ENCODE measurements at places on chromosomes 4 and X.

DNA sequence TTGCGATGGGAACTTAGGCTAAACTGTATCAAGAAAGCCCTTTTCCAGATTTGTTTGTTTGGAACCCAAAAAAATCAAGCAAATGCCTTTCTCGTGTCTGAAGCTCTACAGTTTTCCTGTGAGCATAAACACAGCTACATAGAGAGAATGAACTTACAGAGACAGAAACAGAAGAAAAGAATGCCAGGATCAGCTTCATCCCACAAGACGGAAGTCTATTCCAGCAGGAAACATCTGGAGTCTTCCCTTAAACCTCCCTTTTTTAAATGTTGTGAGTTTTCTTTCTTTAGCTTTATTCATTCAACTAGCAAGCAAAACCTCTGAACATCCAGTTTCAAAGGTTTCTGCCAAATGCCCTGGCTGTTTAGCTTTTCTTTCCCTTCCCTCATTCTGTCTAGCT lies 32.6 kb upstream of the ZFP42 start:
- no peak for DNase-seq

DNA sequence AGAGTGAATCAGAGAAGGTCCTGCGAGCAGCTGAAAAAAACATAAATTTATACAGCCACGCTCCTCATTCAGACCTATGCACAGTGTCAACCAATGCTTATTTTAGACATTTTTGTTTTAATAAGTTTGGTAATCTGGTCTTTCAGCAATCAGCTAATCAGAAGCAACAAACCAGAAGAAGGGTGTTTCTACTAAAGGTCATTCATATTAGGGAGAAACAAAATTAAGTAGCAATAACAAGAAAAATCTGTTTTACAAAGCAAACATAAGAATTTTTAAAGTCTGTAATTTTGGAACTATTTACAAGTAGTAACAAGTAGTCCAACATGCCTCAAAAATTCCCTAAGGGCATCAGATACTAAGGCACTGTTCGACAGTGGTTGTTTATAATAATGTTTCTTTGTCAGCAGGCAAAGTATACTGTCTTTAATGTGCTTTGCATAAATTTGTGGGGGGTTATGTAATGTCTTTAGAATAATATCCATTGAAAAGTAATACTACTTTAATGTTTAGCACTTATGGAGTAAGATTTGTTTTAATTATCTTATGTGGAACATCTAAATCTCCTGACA lies 82.8 kb downstream of the PHOX2B start:
- no peak for DNase-seq

- DNase-seq = peak; percentile 17
Observed at GRCh38 chr4:185265942-185266341, 56.5 kb downstream of the SNX25 start.

DNA sequence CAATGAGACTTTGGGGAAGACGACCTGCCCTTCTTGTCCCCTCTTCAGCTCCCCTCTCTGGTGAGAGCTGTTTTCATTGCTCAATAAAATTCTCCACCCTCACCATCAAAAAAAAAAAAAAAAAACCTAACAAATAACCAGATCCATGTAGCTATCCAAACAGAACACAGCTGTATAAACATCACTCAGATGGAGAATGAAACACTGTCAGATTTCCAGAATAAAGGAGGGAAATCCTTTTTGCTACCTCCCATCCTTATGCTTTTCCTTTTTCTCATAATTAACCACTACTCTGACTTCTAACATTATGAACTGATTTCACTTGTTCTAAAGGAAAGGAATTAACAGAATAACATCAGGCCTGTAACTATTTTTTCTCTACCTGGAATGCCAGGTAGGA lies 155.6 kb downstream of the PPP4R3C start:
- peak; percentile 81 for DNase-seq

DNA sequence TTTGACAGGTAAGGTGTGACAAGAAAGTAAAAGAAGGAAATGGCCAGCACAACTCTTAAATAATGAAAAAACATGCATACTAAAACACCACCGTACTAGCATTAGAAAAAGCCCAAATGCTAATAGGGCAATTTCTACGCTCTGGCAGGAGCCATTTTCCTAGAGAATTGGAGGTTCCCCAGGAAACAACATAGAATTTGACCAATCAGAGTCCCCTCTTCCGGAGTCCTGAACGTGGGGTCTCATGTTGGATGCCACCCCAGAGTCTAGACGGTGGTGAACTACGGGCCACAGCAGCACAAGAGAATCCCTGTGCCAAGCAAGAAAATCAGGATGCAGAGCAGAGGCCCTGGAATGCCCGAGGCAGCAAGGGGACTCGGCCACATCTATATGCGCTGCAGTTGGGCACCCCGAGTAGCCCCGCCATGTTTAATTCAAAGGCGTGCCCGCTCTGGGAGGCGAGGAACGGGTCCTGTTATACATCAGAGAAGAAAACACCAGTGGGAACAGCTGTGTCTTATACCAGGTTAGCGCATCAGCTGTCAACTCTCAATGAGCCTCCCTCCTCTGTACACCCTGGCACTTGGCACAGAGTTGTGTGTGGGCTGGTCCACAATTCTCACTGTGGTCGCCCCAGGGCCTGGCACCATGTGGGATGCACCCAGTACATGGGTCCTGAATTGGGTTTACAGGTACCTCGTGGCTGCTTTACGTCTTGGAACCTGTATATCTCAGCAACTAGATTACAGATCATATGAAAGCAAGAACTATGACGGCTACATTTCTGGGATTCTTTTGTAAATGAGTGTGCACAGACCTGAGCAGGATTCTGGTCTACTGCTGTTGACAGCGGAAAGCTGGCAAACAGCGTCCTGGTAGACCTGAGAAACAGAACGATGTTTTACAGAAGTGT lies 52.1 kb downstream of the SEL1L3 start:
- DNase-seq = no peak

- DNase-seq = no peak
Observed at GRCh38 chr4:52869656-52870055, 7.5 kb downstream of the RASL11B start.

GRCh38 chrX:105645667-105646357 lies 176.5 kb upstream of the NRK start:
- no peak for DNase-seq

DNA sequence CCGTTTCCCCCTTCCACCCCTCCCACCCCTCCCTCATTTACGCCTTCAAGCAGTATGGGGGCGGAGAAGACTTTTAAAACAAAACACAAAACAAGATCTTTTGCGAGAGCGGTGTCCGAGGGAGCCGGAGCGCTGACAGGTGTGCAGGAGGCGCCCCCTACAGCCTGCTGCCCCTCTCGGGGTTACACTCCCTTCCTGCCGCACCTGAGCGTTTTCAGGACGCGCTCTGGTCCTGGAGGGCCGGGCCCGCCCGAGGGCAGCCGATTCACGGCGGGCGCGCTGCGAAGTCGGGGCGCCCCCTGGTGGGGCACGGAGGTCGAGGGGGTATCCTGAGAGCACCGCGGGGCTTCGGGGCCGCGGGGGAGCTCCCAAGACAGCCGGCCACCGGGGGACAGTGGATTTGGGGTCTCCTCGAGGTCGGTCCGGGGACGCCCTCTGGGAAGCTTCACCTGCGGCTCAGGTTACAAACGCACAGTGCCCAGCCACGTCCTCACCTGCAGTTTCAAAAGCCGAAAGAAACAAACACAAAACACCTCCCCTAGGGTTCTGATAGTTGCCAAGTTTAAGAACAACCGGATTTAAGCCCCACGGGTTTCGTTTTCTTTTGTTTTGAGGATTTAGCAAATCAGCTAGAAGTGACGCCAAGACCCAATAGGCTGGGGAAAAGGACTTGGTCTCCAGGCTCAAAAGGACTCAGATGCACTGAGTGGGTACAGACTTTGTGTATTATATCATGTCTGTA lies 8.0 kb upstream of the NEUROG2 start:
- peak; percentile 46 for DNase-seq

GRCh38 chr4:152009983-152010709 lies 249.3 kb upstream of the GATB start:
- DNase-seq = no peak

- DNase-seq = no peak
Observed at GRCh38 chr4:10639664-10640063, 44.9 kb downstream of the CLNK start.

DNA sequence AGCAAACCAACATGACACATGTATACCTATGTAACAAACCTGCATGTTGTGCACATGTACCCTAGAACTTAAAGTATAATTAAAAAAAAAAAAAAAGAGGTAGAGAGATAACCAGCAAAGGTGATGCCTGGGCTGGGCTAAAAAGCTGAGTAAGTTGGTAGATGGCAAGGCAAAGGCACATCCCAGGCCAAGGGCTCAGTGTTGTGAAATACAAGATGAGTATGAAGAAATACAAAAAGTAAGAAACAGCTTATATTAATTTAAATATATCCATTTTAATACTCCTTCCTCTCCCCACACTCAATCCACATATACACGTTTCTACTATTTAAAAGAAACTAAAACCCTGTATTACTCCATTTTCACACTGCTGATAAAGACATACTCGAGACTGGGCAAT lies 25.8 kb downstream of the TEC start:
- no peak for DNase-seq

DNA sequence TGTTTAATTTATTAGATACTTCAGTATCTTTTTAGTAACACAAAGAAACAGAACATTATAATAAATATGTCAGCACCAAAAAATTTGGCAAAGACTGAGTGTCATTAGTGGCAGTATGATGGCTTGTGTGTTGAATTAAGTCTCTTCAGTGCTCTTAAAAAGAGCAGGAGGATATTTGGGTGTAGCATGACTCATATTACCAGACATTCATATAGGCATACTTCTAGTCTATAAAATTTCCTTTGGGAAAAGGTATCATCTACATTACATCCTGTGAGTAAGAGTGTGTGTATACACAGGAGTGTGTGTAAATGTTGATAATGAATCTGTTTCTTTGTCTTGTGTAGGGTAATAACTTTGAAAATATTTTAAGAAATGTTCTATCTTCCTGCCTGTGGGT lies 135.7 kb downstream of the CNKSR2 start:
- no peak for DNase-seq

DNA sequence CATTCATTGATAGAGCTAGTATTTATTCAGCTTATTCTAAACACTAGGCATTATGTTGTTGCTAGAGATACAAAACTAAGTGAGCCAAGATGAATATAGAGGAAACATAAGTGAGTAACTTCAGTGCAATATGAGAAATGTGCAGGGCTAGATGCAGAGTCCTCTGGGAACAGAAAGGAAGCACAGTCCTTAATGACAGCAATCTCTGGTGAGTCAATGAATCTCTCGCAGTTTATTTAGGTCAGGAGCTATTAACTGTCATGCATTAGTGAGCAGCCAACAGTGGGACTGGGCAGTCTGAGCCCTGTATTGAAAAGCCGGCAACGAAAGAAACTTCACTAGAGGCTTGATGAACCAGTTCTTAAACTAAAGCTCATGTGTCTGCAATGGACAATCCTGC lies 598.1 kb upstream of the MAGEB2 start:
- DNase-seq = no peak

GRCh38 chrX:148933881-148934280 lies 433.5 kb downstream of the AFF2 start:
- no peak for DNase-seq

- no peak for DNase-seq
Observed at GRCh38 chr4:52657618-52658501, 1.2 kb downstream of the USP46 start.

- DNase-seq = no peak
Observed at GRCh38 chrX:13277539-13277938, 42.3 kb downstream of the ATXN3L start.

GRCh38 chr4:18593297-18594002 lies 571.9 kb upstream of the LCORL start:
- DNase-seq = peak; percentile 54

GRCh38 chrX:102517326-102517725 lies 787 bp upstream of the TMSB15A start:
- no peak for DNase-seq

DNA sequence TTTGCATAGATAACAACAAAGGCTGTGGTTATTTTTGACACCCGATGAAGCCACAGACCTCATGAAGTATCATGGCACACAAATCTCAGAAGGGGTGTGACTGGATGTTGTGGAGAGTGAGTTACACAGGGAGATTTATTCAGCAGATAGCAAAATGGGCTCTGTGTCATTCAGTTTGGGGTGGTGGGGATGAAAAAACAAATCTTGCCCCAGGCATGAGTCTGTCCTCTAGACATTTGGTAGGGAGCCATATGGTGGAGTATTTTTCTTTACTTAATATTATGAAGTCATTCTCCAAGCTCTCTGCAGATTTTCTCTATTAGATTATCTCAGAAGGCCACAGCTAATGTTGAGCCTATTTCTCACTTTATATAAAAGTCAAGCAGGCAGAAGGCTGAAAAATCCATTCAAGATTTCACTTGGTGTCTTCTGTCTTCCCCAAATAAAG lies 277.1 kb upstream of the TENM3 start:
- DNase-seq = no peak

- no peak for DNase-seq
Observed at GRCh38 chr4:306551-306961, 1.3 kb upstream of the ZNF732 start.

- no peak for DNase-seq
Observed at GRCh38 chr4:146063143-146063542, 112.4 kb upstream of the LSM6 start.

- DNase-seq = no peak
Observed at GRCh38 chr4:30744386-30744785, 24.2 kb downstream of the PCDH7 start.

- peak; percentile 0 for DNase-seq
Observed at GRCh38 chr4:95867919-95868318, 28.0 kb downstream of the PDHA2 start.

- no peak for DNase-seq
Observed at GRCh38 chr4:13201241-13201640, 282.9 kb downstream of the RAB28 start.

DNA sequence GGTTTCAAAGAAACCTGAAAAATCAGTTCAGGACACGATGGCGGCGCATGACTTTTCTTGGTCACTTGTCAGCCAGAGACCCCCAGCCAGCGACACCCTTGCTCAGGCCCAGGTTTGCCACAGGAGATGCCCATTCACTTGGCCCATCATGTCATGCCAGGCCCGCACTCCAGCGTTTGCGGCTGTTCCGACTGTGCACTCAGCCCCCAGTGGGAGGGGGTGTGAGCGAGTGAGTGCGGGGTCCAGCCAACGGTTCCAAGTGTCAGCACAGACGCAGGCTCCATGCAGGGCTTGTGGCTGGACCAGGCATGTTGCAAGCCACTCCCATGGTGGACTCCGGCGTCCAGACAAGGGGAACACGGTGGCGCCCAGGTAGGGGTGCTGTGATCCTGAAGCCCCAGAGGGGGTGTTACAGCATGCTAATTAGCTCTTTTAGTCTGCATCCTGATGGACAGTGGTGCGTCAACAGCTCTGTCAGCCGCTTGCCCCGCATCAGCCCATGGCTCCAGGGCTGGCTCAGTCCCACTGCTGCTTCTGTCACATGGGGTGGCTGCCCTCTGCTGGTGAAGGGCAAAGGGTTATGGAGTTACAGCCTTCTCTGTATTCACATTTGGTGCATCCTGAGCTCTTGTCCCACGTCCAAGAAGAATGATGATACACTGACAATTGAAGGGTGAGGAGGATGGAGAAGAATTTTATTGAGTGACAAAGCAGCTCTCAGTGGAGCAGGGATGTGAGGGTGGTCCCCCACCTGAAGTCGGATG lies 3.7 kb upstream of the MAEA start:
- DNase-seq = no peak
